ENCODE measurements at places on chromosomes 7 and 10.

- no peak for DNase-seq
These were observed 11.4 kb downstream of the RABGEF1 start for GRCh38 chr7:66751945-66752344.

DNA sequence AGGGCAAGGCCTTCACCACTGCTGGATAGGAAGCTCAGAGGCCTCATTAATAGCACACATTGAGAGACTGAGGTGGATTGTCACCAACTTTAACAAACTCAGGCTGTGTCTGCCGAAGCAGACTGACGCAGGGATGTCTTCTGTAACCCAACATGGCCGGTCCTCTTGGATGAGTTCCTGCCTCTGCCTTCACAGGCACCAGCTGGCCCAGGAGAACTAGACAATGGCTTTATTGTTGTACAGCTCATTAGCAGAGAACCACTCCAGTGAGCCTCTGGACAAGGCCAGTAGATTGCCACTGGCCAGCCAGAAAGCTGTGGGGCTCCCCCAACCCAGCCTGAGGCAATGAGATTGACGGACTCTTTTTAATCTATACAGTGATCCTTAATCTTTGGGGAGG, 9.4 kb downstream of the NODAL start:
- no peak for DNase-seq

DNA sequence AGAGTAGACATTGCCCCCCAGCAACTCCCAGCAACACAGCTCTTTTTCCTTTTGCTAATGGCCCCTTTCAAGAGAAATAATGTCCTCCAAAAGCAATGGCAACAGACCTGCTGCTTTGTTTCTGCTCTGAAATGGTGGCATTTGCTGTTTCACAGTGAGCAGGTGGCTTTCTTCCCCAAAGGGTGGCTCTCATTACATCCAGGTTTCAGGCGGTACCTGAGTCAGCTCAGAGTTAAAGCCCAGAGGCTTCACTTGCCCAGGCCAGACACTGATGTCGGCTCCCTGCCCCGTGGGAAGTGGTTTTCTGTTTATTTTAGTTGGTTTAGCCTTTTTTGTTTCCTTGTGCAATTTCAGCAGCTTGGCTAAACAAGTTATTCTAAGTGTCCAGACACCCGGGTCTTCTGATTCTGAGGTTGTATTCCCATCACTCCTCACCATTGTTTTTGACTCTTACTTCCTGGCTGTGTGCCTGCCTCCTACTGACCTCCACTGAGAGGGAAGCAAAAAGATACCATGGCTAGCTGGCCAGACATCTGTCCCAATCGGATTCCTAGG, 7.8 kb upstream of the ATOH7 start:
- no peak for DNase-seq

DNA sequence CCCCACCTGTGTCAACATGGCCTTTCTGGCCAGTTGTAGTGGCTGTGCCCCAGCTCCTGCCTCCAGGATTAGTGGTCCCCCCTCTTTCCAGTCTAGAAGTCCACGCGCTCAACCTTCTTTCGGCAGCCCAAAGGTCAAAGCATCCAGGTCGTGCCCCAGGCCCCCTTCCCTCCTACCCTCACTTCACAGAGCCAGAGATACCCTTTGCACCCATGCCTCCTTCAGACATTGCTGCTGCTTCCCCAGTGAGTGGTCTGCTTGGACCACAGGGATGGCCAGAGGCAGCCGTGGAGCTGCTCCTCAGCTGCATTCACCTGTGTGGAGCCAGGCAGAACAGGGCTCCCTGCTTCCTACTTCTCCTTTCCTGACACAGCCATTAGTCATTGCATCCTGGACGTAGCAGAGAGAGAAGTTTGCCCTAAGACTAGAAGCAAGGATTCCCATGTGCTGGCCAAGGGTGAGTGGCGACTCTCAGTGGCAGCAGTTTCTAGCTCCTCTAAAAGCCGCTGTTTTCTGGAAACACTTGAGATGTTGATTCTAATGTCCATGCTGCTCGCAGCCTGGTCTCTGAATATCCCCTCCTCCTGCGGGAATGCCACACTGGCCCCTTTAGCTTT, 243.1 kb upstream of the SHH start:
- DNase-seq, result no peak

DNA sequence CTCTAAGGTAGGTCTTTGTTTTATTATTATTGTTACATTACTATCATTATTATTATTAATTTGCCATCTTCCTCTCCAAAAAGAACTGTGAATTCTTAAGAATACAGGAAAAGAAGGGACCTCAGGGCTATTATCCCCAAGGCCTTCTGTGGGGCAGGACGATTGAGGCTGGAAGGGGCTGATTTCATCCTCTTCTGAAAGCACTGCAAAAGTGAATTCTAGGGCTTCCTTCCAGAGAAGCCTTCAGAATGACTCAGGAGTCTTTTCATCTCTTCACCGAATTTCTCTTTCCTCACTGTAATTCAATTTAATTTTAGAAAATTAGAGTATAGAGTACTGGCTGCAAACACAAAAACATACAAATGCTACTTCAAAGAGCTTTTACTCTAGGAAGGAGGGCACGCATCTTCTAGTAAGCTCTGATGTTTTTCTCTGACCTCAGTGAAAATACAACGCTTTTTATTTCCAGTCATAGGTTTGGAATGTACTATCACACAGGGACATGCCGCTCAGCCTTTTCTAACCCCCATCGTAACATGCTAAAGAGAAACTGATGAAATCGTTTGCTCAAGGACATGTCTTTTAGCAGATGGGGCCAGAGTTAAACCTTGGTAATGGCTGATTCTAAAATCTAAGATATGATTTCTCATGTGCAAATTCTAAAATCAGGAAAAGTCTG, 280.2 kb upstream of the PITRM1 start:
- DNase-seq, result no peak

- DNase-seq, result no peak
These were observed 60.7 kb upstream of the TMEM72 start for GRCh38 chr10:44850356-44850934.

- DNase-seq, result no peak
These were observed 75.5 kb downstream of the ZNF777 start for GRCh38 chr7:149385195-149385950.
